HCT116 (cell line): ENCODE measurements at places on chromosomes 2 and 18. TPM values are rescaled to one million over a fixed set of nuclear protein-coding genes. Genes with fewer than 3 reads are reported as not detected.

TNS1 gene
- 6.2 TPM for total RNA-seq

SPTBN1 gene
- 84.4 TPM for total RNA-seq

SCRN3 gene
- total RNA-seq, result 7.7 TPM

PXDN gene
- 10.7 TPM for total RNA-seq

SETBP1 gene
- 0.05 TPM for total RNA-seq

PDCD1 gene
- 0.22 TPM for total RNA-seq

CNDP1 gene
- total RNA-seq, result not detected

ACKR3 gene
- 0.20 TPM for total RNA-seq

CCDC148 gene
- 0.59 TPM for total RNA-seq

DNA sequence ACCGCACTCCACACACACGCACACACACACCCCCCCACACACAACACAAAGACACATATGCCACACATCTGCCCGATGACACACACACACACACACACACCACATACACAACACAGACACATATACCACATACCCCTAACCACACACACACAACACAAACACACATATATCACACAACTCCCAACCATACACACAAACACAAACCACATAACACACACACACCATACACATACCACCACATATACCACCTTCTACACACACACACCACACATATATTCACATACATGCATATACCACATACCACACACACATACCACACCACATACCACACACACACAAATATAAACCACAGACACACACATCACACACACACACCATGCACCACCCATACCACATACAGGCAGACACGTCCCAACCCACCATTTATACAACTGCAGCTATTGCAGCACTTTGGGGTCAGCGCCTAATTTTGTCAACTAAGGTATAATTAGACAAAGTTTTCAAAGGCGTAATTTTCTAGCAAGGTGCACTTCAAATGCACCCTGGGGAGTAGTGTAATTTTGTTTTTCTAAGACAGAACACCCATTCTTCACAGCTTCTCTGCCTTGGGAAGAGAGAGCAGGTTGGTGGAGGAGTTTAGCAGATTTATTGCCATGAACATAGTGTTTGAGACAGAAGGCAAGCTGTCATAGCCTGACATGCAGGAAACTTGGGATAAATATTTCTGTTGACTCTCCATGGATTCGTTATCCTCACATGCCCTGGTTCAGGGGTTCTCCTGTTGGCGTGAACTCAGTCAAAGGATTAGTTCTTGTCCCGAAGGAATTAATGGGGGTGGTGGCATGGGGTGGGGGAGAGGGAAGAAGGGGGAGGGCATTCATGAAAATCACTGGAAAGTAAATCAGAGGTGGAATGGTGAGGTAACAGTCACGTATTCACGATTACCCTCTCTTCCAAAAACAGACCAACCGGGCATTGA is 416.1 kb downstream of the LPIN1 start:
- DNase-seq, result no peak
- H3K36me3 ChIP-seq, result no peaks in the 10 kb centered on the region
- H3K4me1 ChIP-seq, result no peaks in the 10 kb centered on the region
- H3K27me3 ChIP-seq, result no peaks in the 10 kb centered on the region

- H3K27ac ChIP-seq, result no peak overlapping the region
- no peak overlapping the region for H3K4me3 ChIP-seq
- no peaks in the 10 kb centered on the region for H3K27me3 ChIP-seq
Observed at GRCh38 chr2:43267381-43267780, 41.0 kb upstream of the ZFP36L2 start.

- peaks cover 7% of the 10 kb centered on the region; the same call in 1 of the 2 replicates for H3K4me1 ChIP-seq
- H3K4me3 ChIP-seq, result no peak overlapping the region
- H3K27ac ChIP-seq, result no peak overlapping the region
- no peak for DNase-seq
- no peaks in the 10 kb centered on the region for H3K36me3 ChIP-seq
Observed at GRCh38 chr2:73503992-73504570, 118.4 kb downstream of the ALMS1 start.

GRCh38 chr2:237911363-237912017 is 52.1 kb downstream of the RAMP1 start:
- H3K4me1 ChIP-seq, result no peaks in the 10 kb centered on the region
- DNase-seq, result no peak
- no peaks in the 10 kb centered on the region for H3K27me3 ChIP-seq
- H3K4me3 ChIP-seq, result no peak overlapping the region

GRCh38 chr2:42775810-42776209 is 11.9 kb upstream of the OXER1 start:
- peaks cover under 1% of the 10 kb centered on the region; the same call in 1 of the 2 replicates for H3K4me1 ChIP-seq
- no peak overlapping the region for H3K4me3 ChIP-seq
- DNase-seq, result no peak
- no peak overlapping the region for H3K27ac ChIP-seq

DNA sequence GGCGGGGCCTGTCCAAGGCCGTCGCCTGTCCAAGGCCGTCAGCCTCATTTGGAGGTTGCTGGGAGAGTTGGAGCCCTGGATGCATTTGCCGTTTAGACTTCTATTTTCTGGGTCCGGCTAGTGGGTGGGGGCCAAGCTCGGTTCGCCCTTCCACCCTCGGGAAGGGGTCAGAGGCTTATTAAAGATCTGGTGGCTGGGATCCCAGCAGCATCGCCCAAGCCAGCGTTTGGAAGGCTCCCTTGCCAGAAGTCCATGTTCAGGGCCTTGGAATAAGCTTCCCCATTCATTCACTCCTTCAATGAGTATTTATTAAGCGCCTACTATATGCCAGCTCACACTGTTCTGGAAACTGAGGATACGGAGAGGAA is 516 bp upstream of the DOCK10 start:
- no peaks in the 10 kb centered on the region for H3K4me1 ChIP-seq
- no peak for DNase-seq
- H3K27me3 ChIP-seq, result no peaks in the 10 kb centered on the region
- H3K36me3 ChIP-seq, result no peaks in the 10 kb centered on the region
- no peak overlapping the region for H3K27ac ChIP-seq

GRCh38 chr2:13968811-13969210 is 663.7 kb upstream of the LRATD1 start:
- no peaks in the 10 kb centered on the region for H3K27me3 ChIP-seq
- no peaks in the 10 kb centered on the region for H3K36me3 ChIP-seq
- H3K4me1 ChIP-seq, result no peaks in the 10 kb centered on the region
- DNase-seq, result no peak
- H3K27ac ChIP-seq, result no peak overlapping the region

DNA sequence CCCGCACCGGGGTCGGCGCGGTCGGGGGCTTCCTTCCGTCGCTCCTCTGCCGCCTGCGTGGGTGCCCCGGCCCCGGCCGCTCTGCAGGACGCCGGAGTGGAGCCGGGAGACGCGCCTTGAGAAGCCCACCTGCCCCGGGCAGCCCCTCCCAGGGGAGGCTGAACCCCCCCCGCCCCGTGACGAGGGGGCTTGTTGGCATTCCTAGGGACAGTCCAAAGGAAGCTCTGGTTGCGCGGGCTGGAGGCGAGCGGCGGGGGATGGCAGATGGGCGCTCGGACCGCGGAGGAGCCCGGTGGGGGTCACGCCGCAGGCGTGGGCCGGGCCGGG is 133.5 kb upstream of the MGAT5 start:
- H3K4me3 ChIP-seq, result peak overlapping the region; percentile 62
- no peaks in the 10 kb centered on the region for H3K27me3 ChIP-seq
- H3K27ac ChIP-seq, result peak overlapping the region; percentile 87
- H3K4me1 ChIP-seq, result peaks cover 19% of the 10 kb centered on the region
- no peaks in the 10 kb centered on the region for H3K36me3 ChIP-seq

DNA sequence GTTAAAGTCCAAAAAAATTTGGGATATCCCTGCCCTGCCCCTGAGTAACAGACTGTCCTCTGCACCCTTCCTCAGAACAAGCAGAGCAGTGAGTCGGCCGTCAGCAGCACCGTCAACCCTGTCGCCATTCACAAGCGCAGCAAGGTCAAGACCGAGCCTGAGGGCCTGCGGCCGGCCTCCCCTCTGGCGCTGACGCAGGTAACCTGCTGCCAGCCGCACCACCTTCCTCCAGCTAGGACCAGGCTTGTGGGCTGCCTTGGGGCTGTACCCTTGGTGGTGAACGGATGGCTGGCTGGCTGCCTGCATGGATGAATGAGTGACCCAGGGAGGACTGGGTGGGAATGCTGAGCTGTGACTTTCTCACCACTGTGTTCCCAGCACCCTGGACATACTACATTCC is 236.2 kb downstream of the GLI2 start:
- no peak overlapping the region for H3K27ac ChIP-seq
- H3K4me3 ChIP-seq, result no peak overlapping the region
- DNase-seq, result no peak
- H3K36me3 ChIP-seq, result no peaks in the 10 kb centered on the region
- no peaks in the 10 kb centered on the region for H3K27me3 ChIP-seq
- H3K4me1 ChIP-seq, result no peaks in the 10 kb centered on the region

- no peaks in the 10 kb centered on the region for H3K36me3 ChIP-seq
- no peak overlapping the region for H3K27ac ChIP-seq
- no peaks in the 10 kb centered on the region for H3K27me3 ChIP-seq
- no peak for DNase-seq
Observed at GRCh38 chr18:42719221-42719620, 396.3 kb downstream of the RIT2 start.
